ENCODE measurements at places on chromosomes 5 and 9.

GRCh38 chr5:127019928-127020327, 10.4 kb downstream of the MARCHF3 start:
- no peak for DNase-seq

DNA sequence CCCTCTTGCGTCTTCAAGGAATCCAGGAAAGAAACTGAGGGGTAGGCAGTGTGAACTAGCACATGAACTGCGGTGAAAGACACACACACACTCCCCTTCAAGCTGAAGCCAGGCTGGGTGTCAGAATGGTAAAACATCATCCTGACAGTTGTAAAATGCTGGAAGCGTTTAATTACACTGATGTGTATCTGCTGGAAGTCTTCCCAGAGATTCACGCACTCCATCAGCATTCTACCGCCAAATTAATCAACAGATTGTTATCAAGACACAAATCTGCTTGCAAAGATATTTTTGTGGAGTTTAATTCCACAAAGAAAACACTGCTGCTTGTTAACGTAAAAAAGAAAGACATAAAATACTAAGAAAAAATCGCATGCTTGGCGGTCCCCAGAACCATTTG, 241.0 kb upstream of the NFIL3 start:
- DNase-seq, result no peak

DNA sequence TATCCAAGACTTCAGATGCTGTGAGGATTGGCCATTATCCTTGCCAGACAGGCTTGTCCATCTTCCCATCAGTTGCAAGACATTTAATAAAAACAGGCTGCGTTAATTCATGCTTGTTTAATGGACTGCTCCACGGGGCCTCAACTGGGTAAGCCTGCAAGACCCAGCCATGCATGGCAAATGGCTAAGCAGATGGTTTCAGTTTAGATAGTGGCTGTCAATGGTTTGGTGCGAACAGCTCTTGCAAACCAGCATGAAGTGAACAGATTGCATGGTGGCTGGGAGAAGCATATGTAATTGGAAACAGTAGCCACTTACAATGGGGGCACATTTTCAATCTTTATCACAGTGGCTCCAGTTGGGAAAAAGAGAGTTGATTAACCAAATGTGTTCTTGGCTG, 628.2 kb upstream of the KLF4 start:
- DNase-seq, result no peak

DNA sequence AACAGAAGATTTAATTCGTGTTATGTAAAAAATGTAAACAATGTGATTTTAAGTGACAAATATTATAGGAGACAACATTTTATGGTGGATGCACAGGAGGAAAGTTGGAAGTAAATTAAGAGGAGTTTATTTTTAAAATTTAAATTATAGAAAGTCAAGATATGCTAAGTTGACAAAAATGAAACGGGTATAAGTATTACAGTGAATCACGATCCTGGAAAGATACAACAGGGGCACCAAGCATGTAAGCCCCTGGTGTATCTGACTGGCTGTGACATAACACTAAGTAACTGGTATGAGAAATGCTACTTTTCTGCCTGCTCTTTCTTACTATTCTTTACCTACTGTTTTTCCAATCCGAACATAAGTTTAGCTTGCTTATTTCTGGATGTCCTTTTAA, 419.8 kb upstream of the CHD1 start:
- DNase-seq, result no peak

- DNase-seq, result no peak
Measured at GRCh38 chr5:159132429-159133040, 32.8 kb upstream of the EBF1 start.

DNA sequence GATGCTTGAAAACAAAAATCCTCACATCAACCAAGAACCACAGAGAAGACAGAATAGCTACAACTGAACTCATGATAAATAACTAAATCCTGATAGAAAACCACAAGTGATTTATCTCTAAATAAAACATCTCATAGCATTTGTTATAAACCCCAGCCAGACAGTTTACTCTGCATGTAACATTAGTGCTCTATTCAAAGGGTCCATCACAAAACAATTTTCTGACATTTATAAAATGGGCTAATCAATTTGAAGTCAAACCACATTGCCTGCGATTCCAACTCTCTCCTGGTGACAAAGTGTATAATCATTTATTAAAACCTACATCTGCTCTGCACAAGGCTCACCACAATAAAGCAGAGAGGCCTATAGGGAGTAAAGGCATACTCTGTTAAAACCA, 49.8 kb downstream of the UIMC1 start:
- no peak for DNase-seq

- no peak for DNase-seq
Measured at GRCh38 chr9:133323991-133324703, 11.8 kb downstream of the SURF6 start.

DNA sequence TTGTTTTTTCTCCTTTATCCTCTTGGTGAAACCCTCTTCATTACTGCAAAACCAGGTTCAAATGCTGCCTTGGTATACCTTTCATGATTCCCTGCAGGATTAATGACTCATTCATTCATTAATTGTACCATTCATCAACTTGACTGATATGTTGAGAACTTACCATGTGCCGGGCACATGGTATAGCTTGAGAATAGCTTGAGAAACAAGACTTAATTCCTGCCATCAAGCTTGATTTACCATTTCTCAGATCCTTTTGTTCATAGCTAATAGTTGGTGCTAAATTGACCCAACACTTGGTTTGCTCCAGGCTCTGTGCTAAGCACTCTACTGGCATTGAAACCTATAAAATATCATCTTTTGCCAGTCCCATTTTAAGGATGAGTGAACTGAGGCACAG, 165.7 kb downstream of the YIPF5 start:
- no peak for DNase-seq

DNA sequence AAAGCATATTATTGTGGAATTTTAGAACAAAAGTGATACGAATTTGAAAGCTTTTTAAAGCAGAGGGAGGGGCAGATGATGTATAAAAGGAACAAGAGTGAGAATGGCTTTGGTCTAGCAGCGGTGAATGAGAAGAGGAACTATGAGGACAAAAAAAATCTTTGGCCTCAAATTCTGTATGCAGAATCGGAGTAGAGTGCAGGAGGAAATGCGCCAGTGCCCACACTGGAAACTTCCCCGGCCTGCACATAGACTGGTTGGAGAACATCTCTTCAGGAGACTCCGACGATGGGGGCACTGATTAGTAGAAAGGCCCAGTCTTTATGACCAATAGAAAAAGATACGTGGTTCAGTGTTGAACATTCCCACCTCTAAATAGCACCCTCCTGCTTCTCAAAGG, 51.3 kb downstream of the SLC46A2 start:
- no peak for DNase-seq

DNA sequence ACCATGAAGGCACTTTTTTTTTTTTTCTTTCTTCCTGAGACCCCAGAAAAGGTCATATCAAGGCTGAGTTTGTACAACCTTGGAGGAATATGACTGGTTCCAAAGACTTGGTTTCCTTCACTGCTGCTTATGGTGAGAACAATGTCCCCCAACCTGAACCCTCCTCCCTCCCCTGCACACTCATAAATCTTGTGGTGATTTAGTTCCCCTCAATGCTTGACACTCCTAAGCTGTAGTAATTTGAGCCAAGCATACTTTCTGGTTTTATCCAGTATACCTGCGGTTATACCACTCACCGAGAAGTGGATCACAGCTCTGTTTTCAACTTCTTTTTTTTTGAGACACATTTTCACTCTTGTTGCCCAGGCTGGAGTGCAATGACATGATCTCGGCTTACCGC, 149.9 kb upstream of the KLF4 start:
- no peak for DNase-seq

DNA sequence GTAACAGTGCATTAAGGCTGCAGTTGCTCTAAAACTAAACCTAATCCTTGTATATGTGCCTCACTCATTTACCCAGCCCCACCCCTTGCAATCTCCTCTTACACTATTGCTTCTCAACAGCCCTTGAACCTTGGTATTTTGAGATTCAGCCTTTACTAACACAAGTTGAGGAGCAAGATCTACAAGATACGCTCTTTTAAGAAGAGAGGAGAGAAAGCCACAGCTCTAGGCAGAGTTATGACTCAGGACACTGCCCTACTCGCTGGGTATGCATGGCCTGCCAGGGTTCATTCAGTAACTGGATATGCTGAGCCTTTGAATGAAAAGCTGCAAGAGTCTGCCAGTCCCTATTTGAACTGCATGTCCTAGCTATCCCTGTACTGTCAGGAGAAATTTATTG, 219.5 kb downstream of the PCSK5 start:
- no peak for DNase-seq

GRCh38 chr5:111603446-111603827, 91.1 kb upstream of the STARD4 start:
- DNase-seq, result no peak

DNA sequence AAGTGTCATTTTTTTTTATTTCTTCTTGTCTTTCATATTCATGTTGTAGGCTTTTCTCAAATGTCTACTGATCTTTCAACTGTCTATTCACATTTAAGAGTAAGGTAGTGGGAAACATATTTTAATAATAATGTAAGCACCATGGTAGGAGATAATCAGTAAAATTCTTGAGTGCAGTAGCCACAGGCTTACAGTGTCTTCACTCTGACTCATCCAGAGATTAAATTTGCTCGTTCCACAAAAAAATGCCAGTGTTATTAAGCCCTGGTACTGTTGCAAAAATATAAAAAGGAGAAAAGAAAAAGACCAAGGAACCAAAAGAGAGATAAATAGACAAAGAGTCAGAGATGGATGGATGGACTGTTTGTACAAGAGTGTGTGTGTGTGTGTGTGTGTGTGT, 43.0 kb downstream of the PARP8 start:
- DNase-seq, result no peak

GRCh38 chr5:107290780-107291398, 379.8 kb downstream of the EFNA5 start:
- no peak for DNase-seq

- DNase-seq, result no peak
Measured at GRCh38 chr9:3948826-3949556, 350.9 kb downstream of the GLIS3 start.

GRCh38 chr5:125112196-125112595, 365.8 kb upstream of the ZNF608 start:
- DNase-seq, result no peak

GRCh38 chr5:2299388-2300220, 416.9 kb upstream of the IRX4 start:
- DNase-seq, result peak; percentile 68

- DNase-seq, result peak; percentile 46
Measured at GRCh38 chr5:994821-995220, 13.8 kb upstream of the NKD2 start.

- DNase-seq, result no peak
Measured at GRCh38 chr5:124478264-124478663, 268.2 kb downstream of the ZNF608 start.

DNA sequence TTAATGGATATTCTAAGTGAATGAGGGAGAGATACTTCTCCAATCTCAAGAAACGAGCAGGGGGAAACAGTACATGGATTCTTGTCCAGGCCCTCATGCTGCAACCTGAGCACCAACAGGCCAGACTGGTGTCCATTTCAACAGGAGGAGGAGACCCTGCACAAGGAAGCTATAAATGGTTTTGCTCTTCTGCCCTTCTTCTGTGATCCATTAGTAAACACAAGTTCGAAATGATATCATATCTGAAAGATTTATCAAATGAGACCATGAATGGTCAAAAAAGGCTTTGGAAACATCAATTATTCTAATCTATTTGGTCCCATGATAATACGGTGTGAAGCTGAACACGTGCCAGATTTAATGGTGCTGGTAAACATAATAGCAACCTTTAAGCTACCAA, 109.8 kb downstream of the NR6A1 start:
- DNase-seq, result no peak

DNA sequence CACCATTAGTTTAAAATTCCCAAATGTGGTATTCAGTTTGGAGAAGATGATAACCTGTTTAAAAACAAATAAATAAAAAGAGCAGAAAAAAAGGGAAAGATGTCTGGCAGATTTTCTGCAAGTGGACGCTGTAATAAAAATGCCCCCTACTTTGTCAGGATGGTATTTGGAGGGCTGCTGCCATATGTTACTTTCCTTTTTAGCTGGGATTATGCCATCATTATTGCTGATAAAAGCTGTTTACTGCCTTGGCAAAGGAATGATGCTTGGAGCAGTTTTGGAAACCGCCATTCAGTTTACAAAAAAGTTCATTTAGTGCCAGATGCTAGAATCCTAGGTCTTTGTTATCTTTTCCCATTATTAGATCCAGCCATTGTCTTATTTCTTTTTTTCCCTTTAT, 104.8 kb downstream of the PBX3 start:
- no peak for DNase-seq

- DNase-seq, result no peak
Measured at GRCh38 chr9:91347377-91347776, 14.3 kb downstream of the AUH start.

DNA sequence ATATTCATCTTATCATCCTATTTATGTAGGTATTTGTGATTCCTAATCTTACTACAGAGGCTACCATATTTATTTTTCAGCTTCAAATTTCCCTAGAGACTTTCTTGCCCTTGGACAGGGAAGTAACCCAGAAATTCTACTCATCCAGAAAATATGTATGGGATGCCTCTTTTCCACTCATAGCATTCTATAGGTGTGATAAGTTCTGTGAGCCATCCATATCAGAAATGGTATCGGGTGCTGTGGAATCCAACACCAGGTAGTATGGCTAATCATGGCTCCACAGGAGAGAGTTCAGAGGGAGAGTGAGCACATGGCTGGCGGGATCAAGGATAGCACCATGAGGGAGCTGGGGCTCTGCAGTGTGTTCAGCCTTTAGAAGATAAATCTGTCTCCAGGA, 349.3 kb upstream of the ACTBL2 start:
- no peak for DNase-seq

DNA sequence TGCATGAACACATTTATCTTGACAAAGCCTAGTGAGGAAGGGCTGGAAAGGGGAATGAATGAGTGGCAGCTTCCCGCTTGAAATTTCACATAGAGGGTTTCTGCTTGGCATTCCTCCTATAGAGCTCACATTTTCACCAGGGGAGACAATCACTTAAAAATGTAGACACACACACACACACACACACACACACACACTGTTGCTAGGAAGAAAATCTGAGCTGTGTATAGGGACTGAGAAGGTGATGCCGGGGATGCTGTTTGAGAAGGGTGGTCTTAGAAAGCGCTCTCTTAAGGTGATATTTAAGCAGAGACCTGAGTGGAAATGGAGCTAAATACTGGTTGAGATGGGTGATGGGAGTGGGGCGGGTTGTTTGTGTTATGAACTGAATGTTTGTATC, 70.4 kb downstream of the LRRC70 start:
- DNase-seq, result no peak

DNA sequence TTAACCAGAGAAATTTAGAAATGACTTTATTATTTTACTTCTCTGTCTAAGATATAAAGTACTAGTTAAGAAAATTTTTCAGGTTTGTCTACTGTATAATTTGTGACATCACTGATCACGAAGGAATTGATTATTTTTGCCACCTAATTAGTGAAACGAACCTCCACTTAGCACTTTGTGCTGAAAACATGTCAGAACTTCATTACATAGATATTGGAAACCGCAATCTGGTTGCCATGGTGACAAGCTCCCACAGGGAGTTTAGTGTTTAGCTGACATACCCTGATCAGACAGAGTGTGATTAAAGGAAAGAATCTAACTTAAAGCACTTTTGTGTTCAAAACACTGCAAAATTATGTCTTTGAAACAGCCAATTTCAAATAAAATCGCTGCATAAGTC, 668.4 kb upstream of the CCNG1 start:
- DNase-seq, result no peak
